Myocyte (in vitro differentiated cells): ENCODE measurements at places on chromosomes 3 and 15. TPM values are rescaled to one million over a fixed set of nuclear protein-coding genes. Genes with fewer than 3 reads are reported as not detected.

Gene EXD1
- not detected in 2 replicates for total RNA-seq

Gene THRB
- total RNA-seq: 4.7 and 5.1 TPM in 2 replicates

GRCh38 chr3:9308298-9308990 is 54.4 kb upstream of the THUMPD3 start:
- no peak for DNase-seq

Gene CCDC39
- 0.05 TPM in 1 of 2 replicates, not detected in the other for total RNA-seq

DNA sequence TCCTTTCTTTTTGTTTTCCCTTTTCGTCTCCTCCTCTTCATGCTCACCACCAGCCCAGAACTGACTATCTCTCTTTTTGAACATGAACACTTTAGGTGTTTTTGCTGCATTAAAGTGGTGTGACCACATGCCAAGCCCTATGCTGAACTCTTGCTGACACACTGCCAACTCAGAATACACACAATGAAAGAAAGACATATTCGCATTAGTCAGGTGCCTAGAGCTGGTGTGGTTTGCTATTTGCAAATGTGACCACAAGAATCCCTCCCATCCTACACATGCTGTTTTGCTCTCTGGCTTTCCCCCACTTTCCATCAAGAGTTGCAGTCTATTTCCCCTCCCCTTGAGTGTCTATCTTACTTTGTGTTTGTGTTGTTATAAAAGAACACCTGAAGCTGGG is 967.8 kb upstream of the CFAP20DC start:
- DNase-seq: no peak

Gene PP2D1
- not detected in 2 replicates for total RNA-seq

DNA sequence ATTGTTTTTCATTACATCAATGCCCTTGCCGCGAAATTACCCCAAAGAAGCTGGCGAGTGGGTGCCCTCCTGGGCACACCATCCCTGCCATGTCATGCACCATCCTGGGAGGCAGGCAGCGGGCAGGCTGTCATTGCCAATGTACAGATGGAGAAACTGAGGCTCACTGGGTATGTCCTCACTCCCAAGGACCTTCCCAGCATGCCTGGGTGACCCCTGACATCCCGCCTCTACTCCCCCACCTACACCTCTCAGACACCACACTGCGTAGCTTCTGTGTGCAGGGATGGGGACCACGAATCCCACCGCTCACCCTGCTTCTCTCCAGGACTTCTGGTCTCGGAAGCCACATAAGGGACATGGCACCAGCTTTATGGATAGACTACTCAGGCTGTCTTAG is 41.0 kb upstream of the SLC41A3 start:
- no peak for DNase-seq

Gene PRKCD
- total RNA-seq: 1.3 and 1.4 TPM in 2 replicates

- DNase-seq: peak; percentile 89
Measured at GRCh38 chr3:108130701-108131474, 40.1 kb upstream of the CD47 start.
